ENCODE measurements at places on chromosomes 3 and 15.
A peak's percentile ranks its signal among the peaks of the same experiment; 100 is the strongest.

DNA sequence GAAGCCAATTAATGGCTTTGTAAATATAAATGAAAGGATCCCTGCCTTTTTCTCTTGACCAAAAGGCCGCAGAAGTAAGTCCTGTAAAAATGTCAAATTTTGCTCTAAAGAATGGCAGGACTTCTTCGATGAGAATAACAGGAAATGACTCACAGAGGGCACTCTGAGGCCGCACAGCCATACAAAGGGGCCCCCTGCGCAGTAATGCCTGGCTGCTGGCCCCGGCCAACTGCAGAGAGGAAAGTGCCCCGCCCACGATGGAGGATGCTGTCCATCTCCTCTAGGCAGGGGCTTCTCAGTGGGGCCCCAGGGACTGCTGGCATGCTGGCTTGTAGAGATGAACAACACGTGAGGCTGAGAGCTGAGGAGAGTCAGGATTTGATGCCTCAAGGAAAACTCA lies 18.1 kb upstream of the SCN10A start:
- no peak for DNase-seq

DNA sequence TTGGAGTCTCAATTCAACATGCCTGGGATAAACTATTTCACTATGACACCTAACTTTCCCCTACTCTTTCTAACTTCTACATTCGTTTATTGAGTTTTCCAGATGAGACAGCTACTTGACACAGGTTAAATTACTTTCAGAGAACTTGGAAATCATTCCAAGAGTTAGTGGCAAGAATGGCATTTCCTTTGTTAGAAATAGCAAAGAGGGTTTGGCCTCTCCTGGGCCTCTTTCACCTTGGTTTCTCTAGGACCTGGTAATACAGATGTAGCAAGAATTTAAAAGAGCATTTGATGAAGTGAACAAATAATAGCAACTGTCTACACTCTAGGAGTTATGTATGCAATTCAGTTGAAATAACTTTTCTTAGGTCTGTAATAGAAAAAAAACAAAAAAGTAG lies 748.9 kb downstream of the MECOM start:
- no peak for DNase-seq

DNA sequence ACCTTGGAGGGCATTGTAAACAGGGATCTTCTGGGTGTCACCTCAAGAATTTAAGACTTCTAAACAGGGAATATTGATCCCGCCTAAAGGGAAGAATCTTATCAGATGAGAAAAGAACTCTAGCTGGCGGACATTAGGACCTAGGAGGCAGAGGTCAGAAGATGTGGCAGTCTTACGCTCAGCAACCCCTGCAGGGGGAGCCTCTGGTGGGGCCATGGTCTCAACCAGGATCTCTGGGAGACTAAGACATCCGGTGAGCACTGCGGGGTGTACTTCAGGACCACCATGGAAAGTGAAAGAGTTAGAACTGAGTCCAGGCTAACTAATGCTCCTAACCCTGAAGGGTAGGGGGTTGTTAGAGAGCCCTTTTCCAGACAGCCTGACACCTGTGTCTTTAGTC lies 295.2 kb downstream of the VGLL3 start:
- no peak for DNase-seq

DNA sequence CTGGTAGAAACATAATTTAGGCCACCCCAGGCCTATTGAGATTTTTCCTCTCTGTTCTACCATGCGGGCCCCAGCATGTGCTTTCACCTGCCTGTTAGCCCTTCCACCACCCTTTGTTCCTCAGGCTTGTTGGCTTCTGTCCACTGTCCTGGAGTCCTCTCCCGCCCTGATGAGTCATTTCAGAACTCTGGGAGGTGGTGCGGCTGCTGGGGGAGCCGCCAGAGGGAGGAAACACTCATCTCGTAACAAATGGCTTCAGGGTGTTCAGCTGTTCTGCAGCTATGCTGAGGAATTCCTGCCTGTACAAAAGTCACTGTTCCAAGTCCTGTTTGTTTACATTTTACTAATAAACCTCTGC lies 36.3 kb downstream of the LRTM1 start:
- DNase-seq, result peak; percentile 35

GRCh38 chr3:147943265-147943945 lies 534.2 kb downstream of the ZIC1 start:
- DNase-seq, result no peak

GRCh38 chr3:192923731-192924130 lies 6.1 kb upstream of the MB21D2 start:
- no peak for DNase-seq

DNA sequence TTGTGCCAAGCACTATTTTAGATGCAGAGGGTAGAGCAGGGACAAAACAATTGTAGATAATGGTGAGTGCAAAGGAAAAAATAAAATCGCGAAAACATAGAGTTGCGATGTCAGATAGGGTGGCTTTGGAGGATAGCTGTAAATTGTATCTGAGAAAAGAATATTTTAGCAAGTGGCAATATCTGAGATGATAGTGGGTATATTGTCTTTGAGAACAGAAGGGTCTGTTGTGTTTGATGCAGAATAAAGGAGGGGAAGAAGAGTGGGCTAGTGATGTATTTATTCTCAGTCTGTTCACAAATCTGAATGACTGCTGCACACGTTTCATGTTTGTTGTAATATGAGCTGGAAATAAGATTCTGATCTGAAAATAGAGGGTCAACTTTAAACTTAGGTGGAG lies 396.8 kb downstream of the CADM2 start:
- peak; percentile 82 for DNase-seq

DNA sequence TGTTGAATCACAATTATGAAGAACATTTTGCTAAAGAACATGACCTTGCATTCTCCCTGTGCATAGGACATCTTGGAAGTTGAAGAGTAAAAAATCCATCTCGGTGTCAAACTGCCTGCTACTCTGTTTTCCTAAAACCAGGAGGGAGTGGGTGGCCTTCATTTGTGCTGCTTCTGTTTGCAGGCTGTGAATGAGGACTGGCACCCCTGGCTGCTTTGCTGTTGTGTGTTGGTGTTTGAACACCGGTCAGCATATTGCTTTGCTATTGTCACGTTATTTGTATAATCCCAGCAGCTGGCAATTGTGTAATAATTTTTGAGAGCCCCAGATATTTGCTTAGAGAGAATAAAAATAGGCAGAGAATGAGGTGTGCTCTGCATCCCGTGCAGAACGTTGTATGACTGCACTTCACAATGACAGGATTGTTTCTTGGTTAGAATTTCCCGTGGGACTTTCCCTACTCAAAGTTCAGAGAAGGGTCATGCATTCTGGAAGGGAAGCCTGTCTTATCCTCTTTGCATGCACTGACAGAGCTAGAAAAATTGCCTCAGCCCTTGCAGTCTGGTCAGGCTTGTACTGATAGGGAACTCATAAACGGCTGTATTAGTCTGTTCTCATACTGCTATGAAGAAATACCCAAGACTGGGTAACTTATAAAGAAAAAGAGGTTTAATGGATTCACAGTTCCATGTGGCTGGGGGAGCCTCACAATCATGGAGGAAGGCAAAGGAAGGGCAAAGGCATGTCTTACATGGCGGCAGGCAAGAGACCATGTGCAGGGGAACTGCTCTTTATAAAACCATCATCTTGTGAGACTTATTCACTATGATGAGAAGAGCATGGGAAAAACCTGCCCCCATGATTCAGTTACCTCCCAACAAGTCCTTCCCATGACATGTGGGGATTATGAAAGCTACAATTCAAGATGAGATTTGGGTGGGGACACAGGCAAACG lies 16.3 kb downstream of the SV2B start:
- no peak for DNase-seq

GRCh38 chr15:70152070-70152480 lies 54.4 kb upstream of the TLE3 start:
- DNase-seq, result no peak

DNA sequence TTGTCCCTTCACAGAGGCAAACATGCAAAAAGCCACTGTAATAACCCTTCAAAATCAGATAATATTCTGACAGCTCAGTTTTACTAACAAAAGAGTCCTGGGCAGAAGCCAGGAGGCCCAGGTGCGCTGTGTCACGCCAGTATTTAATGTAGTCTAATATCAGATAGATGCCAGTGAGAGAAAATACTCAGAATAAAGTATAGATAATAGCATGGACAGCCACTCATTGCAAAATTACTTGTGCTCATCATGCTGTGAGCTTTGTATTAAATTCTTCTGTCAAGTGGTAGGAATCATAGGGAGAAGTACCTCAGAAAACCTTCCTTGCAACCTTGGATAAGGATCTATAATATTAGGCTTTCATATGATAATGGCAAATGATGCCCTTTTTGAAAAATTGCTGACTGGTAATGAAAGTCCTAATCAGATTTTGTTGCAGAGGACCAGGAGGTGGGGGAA lies 1154.3 kb downstream of the ROBO1 start:
- no peak for DNase-seq

GRCh38 chr3:57097536-57097935 lies 37.1 kb downstream of the SPATA12 start:
- DNase-seq, result no peak

DNA sequence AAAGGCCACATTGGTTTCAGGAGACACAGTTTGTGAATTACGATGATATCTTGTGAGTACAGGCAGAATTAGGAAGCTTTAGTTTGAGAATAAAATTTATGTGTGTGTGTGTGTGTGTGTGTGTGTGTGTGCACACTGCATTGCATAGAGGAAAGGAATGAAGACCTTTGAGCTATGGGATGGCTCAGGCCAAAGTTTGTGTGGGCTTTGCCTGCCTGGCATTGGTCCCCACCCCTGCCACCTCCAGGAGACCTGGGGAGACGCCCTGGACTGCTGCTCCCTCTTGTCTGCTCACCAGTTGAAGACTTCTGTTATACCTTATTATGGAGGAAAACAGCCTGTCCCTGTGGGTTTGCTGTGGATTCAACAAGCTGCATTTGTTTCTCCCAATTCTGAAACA lies 37.2 kb downstream of the TIGIT start:
- no peak for DNase-seq

GRCh38 chr3:62229908-62230307 lies 143.4 kb downstream of the FEZF2 start:
- DNase-seq, result no peak

DNA sequence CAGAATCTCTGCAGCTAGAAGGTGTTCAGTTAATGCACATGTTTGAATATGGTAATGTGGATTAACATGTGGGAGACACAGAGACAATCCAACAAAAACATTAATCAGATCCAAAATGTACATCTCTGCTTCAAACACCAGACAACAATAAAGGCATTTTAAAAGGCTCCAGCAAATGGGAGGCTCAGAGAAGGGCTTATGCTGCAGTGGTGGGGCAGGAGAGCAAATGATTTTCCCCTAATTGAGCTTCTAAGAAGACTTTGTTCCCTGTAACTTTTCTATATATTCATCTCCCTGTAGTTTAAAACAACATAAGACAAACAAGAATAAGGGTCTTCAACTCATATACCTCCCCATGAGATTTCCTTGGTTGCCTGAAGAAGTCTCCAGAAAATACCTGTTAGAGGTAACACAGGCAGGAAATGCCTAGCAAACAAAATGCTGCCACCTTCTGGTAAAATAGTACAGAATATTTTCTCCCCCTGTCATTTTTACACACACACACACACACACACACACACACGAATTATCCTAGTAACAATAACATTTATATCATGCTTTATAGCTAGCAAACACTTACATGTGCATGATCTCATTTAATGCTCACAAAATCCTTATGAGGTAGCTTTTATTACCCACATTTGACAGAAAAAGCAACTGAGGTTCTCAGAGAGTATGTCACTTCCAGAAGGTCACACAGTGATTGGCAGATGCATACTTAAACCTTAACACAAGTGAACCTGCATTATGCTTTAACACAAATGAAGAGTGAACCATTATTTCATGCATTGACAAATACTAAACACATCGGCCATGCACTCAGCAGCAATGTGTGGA lies 123.4 kb upstream of the MB21D2 start:
- peak; percentile 4 for DNase-seq

GRCh38 chr3:194705761-194706160 lies 20.1 kb downstream of the FAM43A start:
- DNase-seq, result no peak

DNA sequence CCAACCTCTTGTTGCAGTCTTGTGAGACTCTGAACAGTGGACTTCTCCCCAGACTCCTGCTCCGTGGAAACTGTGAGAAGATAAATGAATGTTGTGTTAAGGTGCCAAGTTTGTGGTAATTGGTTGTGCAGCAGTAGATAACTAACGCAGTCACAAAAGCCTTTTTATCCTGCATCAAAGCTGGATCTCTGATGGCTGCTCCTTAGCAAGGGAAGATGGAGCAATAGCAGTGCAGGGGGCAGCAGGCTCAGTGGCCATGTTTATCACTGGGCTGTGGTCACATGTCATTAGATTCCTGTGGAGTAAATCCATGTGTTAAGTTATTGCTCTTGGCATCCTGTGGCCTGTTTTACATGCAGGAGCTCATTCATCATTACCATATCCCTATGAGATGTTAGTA lies 13.5 kb downstream of the CMTM7 start:
- DNase-seq, result no peak

DNA sequence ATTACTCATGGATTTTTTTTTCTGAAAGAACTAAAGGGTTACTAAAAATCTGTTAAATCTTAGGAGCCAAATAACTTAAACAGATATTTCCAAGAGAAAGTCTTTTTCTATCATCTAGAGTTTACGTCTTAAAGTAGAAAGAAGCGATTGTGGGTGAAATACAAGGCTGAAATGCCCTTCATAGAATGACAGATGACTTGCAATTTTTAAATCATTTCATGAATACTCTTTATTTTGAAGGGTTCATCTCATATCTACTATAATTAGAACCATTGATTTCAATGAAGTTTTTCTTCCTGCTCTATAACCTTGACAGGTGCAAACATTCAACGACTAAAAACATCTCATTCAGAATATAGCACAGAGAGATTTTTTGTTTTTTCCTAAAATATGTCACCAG lies 217.0 kb downstream of the GABRB3 start:
- DNase-seq, result no peak

- DNase-seq, result no peak
Observed at GRCh38 chr3:98587654-98588053, 5.8 kb downstream of the CPOX start.

GRCh38 chr3:133833267-133833666 lies 27.7 kb downstream of the SRPRB start:
- no peak for DNase-seq

GRCh38 chr3:52535411-52536111 lies 844 bp upstream of the UQCC5 start:
- DNase-seq, result no peak

DNA sequence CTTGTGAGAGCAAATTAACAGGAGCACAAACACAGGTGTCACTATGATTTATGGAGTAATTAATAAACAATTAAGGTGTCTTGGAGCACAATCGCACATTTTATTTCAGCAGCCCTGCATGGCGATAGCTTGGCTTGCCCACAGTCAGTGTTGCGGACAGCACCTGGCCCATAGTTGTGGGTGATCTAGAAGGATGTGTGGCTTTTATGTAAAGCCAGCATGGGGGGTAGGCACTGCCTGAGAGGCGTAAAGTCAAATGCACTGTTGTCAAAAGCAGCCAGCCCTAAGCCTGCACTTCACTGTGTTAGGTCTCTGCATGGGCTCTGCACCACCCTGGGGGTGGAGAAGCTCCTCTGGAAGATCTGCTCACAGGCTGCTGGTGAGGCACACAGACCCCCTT lies 177.4 kb upstream of the PPP2R3A start:
- no peak for DNase-seq

DNA sequence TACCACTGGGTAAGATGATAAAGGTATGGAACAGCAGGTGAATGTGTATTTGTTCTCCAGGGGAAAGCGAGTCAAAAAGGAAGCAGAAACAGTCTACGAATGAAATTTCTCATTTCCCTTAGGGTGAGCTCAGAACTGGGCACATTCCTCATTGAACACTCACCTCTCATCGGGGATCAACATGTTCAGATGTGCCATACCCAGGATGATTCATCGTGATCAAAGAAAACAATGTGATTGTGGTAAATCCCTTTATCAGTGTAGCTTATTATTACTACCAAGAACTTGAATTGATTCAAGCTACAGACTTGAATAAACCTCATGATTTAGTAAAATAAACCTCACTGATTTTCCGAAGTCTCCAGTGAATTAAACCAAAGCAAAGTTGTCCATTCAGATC lies 72.1 kb downstream of the GJD2 start:
- no peak for DNase-seq
